HT1080 (cell line): ENCODE measurements at places on chromosomes 2 and 18. TPM values are rescaled to one million over a fixed set of nuclear protein-coding genes. Genes with fewer than 3 reads are reported as not detected.

Gene SERPINB13
- not detected in 2 replicates for total RNA-seq

Gene MYO1B
- 93.6 and 95.2 TPM in 2 replicates for total RNA-seq

Gene ST8SIA3
- total RNA-seq, result not detected in 2 replicates

Gene CCL20
- 0.23 and 0.92 TPM in 2 replicates for total RNA-seq
